Activated T-helper 1 cell treated with anti-CD3 and anti-CD28 coated beads, Interleukin-2, amount 50 U/mL, for 16 hours (primary cell): ENCODE measurements at places on chromosomes 7 and 10.

GRCh38 chr10:47248386-47249090 is 51.5 kb upstream of the GDF10 start:
- no peak for DNase-seq

DNA sequence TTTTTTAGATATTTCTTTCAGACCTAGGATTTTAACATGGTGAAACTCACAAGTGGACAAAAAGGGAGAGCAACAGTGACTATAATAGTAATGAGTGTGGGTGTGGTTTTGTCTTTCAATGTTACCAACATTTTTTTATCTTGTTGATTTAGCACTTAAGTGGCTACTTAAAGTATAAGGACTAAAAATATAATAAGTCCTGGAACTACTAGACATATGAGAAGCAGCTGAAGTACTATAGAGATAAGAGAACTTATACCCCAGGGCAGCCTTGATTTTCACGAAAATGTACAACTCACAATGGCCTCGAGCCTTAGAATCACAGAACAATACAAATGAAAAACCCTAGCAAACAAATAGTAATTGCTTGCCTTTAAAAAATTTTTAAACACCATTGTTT is 1151.8 kb downstream of the TYW1 start:
- DNase-seq: no peak

GRCh38 chr10:34918060-34918775 is 103.1 kb upstream of the PARD3 start:
- no peak for DNase-seq

GRCh38 chr7:74173491-74173865 is 678 bp upstream of the EIF4H start:
- no peak for DNase-seq

DNA sequence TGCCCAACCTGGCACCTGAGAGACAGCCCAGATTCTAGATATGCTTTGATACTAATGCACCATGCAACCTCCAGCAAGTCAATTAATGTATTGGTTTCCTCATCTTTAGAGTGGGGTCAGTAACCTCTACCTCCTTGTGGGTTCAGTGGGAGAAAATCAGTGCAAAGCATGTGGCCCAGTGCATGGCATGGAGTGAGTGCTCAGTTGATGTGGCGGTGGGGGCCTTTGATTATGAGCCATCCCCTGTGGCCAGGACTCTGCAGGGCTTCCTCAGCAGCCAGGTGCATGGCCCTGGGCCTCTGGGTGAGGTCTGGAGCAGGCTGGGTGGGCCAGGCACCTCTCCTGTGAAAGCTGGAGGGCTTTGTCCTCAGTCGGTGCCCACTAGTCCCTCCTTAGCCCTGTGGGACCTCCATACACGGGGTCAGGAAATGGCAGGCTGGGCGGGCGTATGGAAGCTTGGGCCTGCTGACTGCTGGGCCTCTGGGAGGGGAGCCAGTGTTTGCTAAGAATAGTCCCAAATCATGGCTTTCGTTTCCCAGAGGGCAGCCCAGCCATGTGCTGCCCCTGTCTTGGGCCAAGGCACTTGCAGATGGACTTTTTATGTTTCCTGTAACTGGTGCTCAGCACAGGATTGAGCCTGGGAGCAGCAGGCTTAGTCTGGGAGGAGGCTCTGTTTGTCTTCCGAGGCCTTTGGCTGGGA is 3.4 kb downstream of the PALD1 start:
- no peak for DNase-seq

DNA sequence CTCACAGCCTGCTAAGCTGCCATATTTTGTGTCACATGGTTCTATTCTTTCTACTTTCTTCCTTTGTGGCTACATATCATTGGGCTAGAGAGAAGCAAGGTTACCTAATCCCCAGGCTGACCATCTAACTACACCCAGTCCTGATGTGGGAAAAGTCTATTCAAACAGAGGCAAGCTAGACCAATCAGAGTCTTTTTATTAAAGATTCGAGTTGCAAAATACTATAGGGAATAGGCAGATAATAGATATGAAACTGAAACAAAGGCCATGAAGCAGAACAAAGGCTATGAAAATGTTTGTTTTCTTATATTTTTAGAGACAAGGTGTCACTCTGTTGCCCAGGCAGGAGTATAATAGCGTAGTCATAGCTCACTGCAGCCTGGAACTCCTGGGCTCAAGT is 36.7 kb downstream of the MTERF1 start:
- no peak for DNase-seq

- DNase-seq: no peak
These were observed 250.0 kb downstream of the CDC14C start for GRCh38 chr7:49174396-49174795.

DNA sequence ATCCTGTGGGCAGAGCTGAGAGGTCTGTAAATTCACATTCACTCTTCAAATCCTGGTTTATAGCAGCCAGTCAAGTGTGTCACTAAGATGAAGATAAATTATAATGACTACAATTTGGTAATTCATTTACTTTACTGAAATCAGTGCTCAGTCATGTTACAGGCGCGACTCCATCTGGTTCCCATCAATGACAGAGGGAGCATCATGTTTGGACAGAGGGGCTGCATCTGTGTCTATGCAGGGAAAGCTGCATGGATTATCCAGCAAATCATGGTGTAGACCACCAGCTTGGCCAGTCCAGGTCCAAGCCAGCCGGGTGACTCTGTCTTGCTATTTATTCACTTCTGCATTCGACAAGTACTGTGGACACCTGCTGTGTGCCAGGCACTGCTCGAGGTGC is 214.1 kb upstream of the ZNF32 start:
- no peak for DNase-seq
